ENCODE measurements at places on chromosomes 2 and 18. TPM values are rescaled to one million over a fixed set of nuclear protein-coding genes. Genes with fewer than 3 reads are reported as not detected.

Gene TRIM43
- not detected for polyA plus RNA-seq

Gene STK39
- 36.1 TPM for polyA plus RNA-seq

Gene PRSS56
- polyA plus RNA-seq = not detected

Gene IL18RAP
- not detected for polyA plus RNA-seq

All from brain (organoid and tissue), 16 donors.